ENCODE measurements at places on chromosomes 7 and 10.

- no peak for DNase-seq
These were observed 46.5 kb upstream of the PTN start for GRCh38 chr7:137390076-137390475.

- no peak for DNase-seq
These were observed 312.3 kb downstream of the DGKB start for GRCh38 chr7:14590206-14590605.

GRCh38 chr10:3624367-3624766 lies 160.6 kb downstream of the KLF6 start:
- DNase-seq = no peak

DNA sequence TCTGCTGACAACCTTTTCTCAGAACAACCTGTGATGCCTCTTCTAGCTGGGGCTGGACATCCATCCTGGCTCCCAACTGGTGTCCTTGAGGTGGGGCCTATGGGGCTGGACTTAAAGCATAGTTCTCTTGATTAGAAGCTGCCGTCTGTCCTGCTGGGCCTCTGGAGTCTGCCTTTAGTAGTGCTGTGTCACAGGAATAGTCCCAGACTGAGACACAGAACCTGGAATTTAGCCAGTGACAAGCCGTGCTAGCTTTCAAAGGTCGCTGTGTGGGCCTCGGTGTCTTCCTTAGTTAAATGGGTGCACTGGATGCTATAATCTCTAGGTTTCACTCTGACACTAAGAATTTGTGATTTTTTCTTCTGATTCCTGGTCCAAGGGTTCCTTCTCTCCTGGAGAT lies 41.2 kb downstream of the GPR141 start:
- no peak for DNase-seq

- DNase-seq = no peak
These were observed 87.9 kb downstream of the KIF20B start for GRCh38 chr10:89789188-89789877.

- peak; percentile 53 for DNase-seq
These were observed 17.9 kb upstream of the BAIAP2L1 start for GRCh38 chr7:98418636-98419315.
